ENCODE measurements at places on chromosomes 3 and 15.

- no peak for DNase-seq
These were observed 16.4 kb downstream of the FSD2 start for GRCh38 chr15:82789491-82789890.

GRCh38 chr3:45480218-45480617, 91.8 kb downstream of the LARS2 start:
- no peak for DNase-seq

DNA sequence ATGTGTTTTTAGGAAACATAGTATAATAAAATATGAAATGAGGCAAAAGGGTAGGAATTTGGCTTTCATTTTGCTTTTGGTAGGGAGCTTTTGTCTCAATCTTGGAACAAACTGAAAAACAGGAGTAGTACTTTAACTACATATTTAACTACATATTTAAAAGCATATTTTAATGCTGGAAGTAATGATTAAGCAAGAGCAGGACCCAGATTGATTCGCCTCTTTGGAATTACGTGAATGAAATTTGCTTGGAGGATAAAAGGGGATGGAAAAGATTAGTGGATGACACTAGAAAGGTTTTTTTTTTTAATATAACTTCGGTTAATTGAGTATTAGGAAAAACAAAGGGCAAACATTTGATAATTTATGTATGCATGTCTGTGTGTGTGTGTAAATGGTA, 11.2 kb upstream of the TMEM212 start:
- DNase-seq = no peak

- no peak for DNase-seq
These were observed 210.9 kb downstream of the ZIC1 start for GRCh38 chr3:147619921-147620560.

- DNase-seq = no peak
These were observed 103.9 kb upstream of the ALDH1A3 start for GRCh38 chr15:100775581-100776185.

DNA sequence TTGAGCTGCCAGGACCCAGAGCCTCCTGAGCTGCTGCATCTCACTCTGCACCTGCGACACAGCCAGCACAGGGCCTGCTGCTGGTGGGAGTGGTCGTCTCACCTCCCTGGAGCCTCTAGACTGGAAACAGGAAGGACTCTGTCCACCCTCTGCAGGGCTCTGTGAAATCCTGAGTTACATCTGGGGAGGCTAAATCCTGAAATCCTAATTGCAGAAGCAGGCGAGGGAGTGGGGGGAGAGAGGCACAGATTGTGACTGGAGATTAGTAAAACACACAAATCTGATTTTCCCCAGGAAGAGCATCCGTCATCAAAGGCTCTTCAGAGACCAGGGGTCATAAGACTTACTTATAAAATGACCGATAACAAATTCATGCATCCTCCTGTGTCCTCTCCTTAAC, 31.6 kb upstream of the GABRG3 start:
- no peak for DNase-seq

Measured in posterior cingulate gyrus (tissue), 11 donors.